ENCODE measurements at places on chromosomes 7 and 10.

GRCh38 chr10:69939061-69939460 lies 113.6 kb upstream of the MACROH2A2 start:
- DNase-seq = no peak

GRCh38 chr10:30630571-30630970 lies 1.0 kb upstream of the LYZL2 start:
- DNase-seq = no peak

DNA sequence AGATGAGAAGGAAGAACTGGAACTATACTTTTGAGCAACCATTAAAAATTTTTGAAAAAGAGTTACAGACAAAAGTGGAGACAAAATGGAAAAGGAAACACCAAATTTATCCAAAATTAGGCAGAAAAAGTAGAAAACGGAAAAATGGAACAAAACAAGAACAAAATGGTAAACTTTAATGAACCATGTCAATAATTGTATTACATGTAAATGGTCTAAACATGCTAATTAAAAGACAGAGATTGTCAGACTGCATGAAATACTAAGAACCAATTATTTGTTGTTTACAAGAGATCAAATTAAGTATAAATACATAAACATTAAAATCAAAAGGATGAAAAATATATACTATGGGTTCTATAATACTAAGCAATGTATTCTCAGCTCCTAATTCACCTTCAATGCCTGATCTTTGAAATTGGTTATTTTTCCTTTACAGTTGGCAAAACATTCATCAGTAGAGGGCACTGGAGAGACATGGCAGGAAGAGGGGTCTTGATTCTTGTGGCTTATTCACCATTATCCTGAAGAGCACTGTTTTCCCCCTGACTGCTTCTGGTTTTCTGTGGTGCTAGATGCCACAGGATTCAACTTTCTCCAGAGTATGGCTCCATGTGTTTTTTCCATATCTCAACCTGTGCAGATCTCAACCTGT lies 124.9 kb downstream of the ELFN1 start:
- DNase-seq = no peak

GRCh38 chr10:129897871-129898626 lies 66.0 kb downstream of the EBF3 start:
- no peak for DNase-seq

DNA sequence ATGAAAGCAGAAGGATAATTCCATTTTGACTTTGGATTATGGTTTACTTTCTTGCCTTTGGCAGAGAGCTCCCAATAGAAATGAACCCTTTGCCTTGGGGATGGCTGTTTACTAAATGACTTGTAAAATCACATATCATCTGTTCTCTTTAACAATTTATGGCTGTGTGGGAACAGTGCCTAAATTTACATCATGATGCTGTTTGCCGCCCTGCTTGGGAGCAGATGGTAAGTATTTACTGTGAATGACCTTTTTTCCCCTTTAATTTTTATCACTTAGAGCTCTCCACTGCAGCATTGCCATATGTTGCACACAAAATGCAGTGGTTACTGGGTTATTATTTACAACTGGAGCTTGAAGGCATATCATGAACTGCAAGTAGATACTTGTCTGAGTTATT lies 13.4 kb downstream of the HEPACAM2 start:
- DNase-seq = no peak

- no peak for DNase-seq
Measured at GRCh38 chr7:132380059-132380458, 196.2 kb downstream of the PLXNA4 start.
